SK-N-SH treated with all-trans-retinoic acid at 6 μM for 48 hours (cell line): ENCODE measurements at places on chromosomes 5 and 9.

DNA sequence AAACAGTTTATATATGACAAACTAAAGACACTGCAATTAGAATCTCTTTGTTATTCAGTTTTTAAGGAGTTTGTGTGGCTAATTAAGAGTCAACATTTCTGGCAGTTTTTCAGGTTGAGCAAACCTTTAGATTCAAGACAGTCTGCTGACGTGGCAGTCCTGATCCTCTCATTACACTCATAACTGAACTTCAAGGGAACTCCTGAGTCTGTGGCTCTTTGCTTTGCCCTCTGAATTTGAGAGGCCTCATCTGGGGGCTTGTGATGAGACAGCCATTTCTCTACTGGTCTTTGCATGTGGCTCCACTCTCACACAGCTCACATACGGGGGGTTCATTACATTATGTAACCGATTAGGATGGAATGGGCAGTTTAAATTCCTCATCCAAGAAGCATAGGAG is 182.9 kb upstream of the MEF2C start:
- ATAC-seq = no peak

GRCh38 chr9:98300611-98301010 is 45.2 kb upstream of the TBC1D2 start:
- ATAC-seq = no peak

DNA sequence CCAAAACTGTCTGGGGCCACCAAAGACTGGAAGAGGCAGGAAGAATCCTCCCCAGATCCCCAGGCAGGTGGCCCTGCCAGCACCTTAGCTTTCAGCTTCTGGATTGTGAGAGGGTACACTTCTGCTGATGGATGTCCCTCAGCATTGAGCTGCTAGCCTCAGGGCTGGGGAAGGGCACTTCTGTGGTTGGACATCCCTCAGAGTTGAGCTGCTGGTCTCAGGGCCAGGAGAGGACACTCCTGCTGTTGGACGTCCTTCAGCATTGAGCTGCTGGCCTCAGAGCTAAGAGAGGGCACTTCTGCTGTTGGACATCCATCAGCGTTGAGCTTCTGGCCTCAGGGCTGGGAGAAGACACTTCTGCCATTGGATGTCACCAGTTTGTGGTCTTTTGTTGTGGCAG is 83.8 kb upstream of the FCN1 start:
- no peak for ATAC-seq

DNA sequence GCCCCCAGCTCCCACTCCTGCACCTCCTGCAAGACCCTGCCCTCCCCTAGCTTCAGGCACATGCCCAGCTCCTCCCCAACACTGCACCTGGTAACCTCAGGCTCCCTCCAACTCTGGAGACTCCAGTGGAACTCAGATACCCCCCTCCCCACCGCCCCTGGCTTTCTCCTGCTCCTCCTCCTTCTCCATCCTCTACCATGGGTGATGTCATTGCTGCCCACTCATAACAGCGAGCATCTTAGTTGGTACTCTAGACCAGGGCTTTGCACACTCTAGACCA is 24.7 kb upstream of the CNOT6 start:
- ATAC-seq = no peak

DNA sequence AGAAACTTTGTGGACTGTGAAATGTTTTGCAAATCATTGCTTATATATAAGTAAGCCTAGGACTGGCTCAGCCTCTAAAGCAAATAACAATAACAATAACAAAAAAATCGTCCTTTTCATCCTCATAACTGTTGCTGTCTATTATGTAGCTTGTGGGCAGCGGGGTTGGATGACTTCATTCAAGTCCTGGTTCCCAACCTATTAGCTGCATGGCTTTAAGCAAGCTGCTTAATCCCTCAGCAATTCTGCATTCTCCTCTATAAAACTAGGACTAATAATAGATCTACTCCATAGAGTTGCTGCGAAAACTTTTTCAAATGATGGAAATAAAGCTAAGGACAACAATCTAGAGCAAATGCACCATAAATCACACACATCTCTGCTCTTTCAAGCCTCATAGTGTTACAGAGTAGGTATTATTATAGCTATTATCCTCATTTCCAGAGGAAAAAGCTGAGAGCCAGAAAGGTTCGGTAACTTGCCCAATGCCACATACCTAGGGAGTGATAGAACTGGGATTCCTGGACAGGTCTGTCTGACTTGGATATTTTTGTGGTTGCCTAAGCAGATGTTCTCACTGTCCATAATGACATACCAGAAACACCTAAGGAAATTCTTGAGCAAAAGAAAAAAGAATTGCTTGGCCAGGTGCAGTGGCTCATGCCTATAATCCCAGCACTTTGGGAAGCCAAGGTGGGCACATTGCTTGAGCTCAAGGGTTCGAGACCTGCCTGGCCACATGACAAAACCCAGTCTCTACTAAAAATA is 98.8 kb upstream of the ADRA1B start:
- no peak for ATAC-seq

GRCh38 chr5:115461506-115462290 is 82.9 kb downstream of the FEM1C start:
- ATAC-seq = peak; percentile 40

- ATAC-seq = no peak
Measured at GRCh38 chr5:3201941-3202340, 393.7 kb upstream of the IRX1 start.

DNA sequence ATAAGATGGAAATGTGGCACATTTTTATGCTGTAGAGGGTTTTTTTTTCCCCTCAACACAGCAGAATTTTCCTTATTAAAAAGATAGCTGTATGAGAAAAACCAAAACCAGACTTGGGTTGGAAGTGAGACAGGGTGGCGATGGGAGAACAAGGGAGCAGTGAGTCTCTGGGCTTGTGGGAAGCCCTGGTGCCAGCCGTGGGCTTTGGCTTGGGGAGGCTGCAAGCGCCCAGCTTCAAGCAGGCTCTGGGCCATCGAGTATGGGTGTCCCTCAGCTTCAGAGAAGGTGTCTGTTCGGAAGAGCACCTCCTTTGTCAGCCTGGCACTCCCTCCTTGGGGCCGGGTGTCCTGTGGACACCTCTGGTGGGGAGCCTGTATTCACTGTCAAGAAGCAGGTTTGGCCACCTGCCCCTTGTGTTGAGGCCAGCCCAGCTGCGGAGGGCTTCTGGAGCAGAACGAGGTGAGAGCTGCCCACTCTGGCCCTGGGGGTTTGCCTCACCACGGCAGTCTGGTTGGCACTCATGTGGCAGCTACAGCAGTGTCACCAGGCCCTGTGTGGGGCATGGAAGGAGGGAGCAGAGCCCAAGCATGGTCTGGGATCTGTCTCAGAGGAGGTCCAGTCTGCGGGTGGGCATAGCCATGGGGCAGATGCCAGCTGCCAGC is 37.6 kb upstream of the ANGPTL2 start:
- peak; percentile 8; the same call in 1 of the 3 replicates for ATAC-seq

DNA sequence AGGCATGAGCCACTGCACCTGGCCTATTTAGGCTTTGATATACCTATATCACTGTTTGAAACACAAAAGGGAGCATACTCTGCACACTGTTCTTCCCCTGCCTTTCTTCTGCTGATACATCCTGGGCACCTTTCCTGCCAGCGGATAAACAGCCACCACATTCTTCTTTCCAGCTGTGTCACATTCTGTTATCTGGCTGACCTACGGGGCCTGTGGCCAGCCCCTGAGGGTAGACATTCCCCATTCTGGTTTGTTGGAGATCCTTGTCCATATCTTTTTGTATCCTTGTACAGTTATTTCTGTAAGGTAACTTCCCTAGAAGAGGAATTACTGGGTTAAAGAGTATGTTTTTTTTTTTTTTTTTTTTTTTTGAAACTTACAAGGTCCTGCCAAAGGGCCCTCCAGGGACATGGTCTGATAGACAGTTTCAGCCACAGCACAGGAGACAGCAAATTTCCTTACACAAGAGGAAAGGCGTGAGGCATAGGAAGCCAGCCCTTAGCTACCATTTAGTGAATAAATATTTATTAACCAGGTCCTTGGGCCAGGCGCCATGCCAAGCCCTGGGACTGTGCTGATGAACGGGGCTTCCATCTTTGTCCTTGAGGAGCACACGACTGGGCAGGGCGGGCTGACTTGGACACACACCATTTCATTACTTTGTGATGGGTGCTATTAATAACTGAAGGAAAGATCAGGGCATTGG is 57.8 kb downstream of the ERGIC1 start:
- ATAC-seq = no peak

DNA sequence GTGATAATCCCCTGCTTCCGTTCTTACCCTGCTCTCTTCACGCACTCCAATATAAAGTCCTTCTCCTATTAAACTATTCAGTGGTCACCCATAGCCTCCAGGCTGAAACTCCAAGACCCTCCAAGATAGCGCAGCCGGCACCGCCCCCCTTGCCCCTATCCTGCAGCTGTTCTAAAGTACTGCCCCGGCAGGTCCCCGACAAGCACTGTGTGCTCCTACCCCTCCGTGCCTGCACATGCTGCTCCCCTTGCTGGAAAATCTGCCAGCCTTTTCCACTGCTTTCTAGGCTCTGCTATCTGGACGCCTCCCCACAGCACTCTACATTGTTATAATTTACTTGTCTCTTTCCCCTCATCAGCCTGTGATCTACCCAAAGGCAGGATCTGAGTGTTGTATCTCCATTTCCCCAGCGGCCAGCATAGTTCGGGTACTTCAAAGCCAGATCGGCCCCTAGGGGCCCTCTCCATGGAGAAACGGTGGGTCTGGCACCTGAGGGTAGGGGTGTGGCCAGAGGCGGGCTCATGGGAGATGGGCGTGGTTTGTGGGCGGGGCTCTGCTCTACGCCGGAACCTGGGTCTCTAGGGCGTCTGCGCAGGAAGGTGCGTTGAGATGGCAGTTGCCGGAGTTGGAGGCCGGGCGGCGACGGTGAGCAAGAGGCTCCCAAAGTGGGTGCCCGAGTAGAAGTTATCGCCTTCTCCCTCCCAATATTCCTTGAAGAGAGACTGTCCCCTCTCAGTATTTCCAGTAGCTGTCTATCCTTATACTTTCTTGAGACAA is 83.5 kb upstream of the RUSC2 start:
- no peak for ATAC-seq

GRCh38 chr5:102324714-102325113 is 28.6 kb upstream of the SLCO4C1 start:
- ATAC-seq = no peak

DNA sequence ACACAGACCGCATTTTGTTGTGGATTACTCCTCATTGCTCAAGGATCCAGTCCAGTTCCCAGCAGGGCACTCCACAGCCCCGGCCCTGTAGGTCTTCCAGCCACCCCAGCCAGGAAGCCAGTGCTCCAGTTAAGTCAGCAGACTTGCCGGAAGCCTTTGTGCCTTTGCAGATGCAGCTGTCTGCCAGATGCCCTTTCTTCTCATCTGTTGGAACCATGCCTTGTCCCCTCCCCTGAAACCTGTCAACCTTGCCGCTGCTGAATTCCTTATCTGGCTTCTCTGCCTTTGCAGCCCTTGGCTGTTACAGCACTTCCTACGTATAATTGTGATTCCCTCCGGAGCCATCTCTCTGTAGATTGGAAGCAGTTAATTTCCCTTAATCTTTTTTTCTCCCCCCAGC is 28.4 kb downstream of the PSAT1 start:
- peak; percentile 90 for ATAC-seq

- ATAC-seq = no peak
Measured at GRCh38 chr9:117492476-117492875, 77.6 kb upstream of the ASTN2 start.

DNA sequence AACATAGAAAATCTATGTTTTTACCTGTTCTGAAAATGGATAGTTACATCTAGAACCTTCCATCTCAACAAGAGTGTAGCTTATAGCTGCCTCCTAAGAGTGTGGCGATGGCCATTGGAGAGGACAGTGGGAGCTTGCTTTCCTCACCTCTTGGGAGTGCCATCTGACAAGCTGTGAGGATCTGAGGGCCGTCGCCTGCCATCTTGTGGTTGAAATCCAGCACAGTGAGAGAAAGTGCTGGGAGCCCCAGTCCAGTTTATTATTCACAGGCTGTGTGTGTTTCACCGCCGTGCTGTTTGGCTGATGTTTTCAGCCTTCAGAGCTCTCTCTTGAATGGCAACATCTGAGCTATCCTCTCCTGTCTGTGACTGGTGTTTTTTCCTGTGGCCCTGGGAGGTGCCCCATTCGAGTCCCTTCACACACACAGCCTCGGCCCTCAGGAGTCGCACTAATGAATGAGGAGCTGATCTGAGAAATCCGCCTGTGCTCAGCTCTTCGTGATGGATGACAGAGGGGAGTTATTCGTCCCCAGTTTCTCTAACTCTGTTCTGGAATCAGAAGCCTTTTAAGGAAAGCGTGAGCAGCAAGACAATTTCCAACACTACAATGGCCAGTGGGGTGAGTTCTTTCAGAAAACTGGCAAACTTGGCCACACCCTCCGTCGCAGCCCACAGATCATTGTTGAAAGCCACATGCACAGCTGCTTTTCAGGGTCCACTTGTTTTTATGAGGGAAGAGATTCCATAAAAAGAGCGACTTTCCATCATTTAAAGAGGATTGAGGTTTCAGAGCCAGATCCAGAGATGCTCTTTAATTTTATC is 170.3 kb downstream of the PDZD2 start:
- peak; percentile 98 for ATAC-seq

DNA sequence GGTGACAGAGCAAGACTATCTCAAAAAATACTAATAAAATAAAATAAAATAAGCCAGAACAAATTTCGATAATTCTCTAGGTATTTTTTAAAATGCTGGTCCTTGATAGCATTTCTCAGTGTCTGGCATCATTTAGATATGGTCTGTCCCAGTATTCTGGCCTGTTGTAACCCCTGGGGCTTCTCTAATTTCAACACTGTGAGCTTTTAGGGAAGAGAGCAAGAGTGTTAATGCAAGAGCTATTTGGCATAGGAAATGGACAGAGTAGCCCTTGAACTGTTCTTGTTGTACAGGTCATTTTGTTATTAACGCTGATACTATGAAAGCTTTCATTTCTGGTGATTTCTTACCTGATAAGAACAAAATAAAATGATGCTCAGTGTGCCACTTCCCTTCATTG is 112.2 kb upstream of the ZNF608 start:
- no peak for ATAC-seq

DNA sequence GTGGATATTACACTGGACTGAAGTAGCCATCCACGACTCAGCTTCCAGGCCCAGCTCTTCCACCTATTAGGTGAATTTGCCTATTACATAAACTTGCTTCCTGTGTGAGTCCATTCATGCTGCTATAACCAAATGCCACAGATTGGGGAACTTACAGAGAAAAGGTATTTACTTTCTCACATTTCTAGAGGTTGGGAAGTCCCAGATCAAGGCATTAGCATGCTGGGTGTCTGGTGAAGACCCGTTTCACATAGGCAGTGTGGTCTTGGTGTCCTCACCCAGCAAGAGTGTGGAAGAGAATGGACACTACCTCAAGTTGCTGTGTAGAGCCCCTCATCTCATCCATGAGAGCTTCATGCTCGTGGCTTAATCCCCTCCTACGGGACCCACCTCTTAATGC is 282.6 kb downstream of the IRX1 start:
- ATAC-seq = no peak

- no peak for ATAC-seq
Measured at GRCh38 chr5:132099076-132099748, 25.6 kb downstream of the CSF2 start.

GRCh38 chr9:124613849-124614248 is 106.7 kb upstream of the NR5A1 start:
- no peak for ATAC-seq

DNA sequence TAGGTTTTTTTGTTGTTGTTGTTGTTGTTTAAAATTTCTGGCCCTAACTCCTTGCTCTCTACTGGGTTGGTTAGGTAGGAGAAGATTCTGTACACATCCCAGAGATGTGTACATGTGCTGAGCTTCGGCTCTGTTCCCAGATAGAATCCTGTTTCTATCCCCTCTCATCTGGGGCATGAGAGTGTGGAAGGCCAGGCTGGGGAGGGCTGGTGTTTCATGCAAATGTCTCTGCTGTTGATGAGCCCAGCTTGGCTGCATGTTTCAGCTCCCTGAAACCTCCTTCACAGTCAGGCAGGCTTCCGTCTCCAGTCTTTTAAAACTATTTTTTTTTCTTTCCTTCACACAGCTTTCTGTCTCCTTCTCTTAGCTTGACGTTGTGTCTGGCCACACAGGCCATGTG is 526.9 kb upstream of the KLF4 start:
- no peak for ATAC-seq
